ENCODE measurements at places on chromosomes 7 and 10.

GRCh38 chr10:108303149-108303548, 1138.6 kb upstream of the SORCS1 start:
- DNase-seq = no peak

DNA sequence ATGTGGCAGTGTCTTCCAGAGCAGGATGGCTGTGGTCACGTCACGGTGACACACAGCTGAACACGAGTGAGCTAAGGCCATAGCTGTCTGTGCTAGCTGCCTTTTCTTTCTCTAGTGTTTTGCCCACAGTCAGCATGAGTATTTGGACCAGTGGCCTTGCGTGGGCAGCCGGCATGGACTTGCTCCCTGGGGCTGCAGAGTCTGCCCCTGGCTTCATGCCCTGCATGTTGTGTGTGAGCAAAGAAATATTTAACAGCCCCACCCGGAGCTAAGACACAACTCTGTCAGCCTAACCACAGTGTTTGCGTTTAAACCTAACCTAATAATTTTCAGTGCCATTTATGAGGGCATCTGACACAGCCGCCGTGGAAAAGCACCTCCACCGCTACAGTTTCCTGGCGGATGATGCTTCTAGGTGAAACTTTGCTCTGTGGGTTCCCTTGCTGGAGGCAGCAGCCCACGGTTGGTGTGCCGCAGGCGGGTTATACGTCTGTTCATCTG, 14.6 kb downstream of the CHST12 start:
- no peak for DNase-seq

GRCh38 chr10:48684463-48684791, 246 bp upstream of the WDFY4 start:
- DNase-seq = no peak

DNA sequence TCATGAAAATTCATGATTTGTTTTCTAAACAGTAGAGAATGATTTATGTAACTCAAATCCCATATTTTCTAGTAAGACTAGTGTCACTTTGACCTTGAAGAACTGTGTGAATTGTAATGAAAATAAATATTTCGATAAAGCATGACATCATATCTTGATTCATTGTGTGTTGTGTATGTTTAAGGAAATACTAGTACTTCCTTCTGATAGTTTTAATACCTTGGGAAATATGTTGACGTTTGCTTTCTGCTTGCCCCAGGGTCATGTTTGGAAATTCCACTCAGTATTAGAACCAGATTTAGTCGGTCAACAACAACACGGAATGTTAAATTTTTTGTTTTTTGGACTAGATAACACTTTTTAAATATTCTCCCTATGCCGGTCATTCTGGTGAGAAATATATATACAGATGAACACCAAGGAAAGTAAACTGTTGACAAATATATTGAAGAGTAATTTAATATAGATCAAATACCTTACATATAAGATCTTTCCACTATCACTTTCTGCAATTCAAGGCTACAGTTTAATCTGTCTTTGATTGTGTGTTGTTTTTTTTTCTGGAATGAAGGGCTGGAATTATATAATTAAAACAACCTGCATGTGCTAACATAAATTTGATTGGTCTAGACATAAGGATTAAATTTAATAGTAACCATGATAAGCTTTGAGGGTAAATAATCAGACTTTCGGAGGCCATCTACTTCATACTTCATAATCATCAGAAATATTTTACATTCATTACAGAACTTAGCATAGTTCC, 126.2 kb downstream of the MDFIC start:
- DNase-seq = no peak

- peak; percentile 81 for DNase-seq
Measured at GRCh38 chr10:100872034-100872791, 40.5 kb upstream of the SLF2 start.

GRCh38 chr10:129958148-129958628, 5.9 kb downstream of the EBF3 start:
- DNase-seq = no peak

Measured in stimulated activated CD4-positive, alpha-beta T cell treated with anti-CD3 and anti-CD28 coated beads, Interleukin-2, amount 100 ng/mL, for 48 hours (primary cell).